ENCODE measurements at places on chromosomes 16 and 17.

DNA sequence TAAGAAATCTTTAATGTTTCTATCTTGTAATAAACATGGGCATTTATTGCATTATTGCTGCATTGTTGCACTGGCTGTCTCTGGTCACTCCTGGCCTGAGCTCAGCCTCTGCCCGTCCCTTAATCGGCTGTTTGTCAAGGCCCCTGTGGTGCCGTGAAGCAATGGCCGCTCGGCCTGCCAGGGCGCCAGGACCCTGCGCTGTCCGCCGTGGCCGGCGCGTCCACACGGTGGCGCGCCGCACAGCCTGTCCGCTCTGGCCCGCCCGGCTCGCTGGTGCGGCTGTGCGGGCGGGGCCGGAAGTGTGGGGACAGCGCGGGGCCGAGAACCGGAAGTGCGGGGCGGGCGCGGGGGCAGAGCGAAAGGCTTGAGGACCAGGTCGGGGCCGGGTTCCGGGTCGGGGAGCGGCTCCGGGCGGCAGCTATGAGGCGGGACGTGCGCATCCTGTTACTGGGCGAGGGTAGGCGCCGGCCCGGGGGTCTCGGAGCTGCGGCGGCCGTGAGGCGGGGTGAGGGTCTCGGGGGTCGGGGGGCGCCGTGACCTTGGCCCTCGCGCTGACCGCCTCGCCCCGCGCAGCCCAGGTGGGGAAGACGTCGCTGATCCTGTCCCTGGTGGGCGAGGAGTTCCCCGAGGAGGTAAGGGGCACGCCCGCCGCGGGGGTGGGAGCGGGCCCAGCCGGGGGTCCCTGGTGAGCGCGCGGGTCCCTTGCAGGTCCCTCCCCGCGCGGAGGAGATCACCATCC lies at the start of gene RHOT2:
Gene RHOT2, plus strand, starts transcription at position 353 of the 739 bp plus-strand sequence. Its CDS starts 68 bp downstream, at position 421.
- DNase-seq, result peak; percentile 82

DNA sequence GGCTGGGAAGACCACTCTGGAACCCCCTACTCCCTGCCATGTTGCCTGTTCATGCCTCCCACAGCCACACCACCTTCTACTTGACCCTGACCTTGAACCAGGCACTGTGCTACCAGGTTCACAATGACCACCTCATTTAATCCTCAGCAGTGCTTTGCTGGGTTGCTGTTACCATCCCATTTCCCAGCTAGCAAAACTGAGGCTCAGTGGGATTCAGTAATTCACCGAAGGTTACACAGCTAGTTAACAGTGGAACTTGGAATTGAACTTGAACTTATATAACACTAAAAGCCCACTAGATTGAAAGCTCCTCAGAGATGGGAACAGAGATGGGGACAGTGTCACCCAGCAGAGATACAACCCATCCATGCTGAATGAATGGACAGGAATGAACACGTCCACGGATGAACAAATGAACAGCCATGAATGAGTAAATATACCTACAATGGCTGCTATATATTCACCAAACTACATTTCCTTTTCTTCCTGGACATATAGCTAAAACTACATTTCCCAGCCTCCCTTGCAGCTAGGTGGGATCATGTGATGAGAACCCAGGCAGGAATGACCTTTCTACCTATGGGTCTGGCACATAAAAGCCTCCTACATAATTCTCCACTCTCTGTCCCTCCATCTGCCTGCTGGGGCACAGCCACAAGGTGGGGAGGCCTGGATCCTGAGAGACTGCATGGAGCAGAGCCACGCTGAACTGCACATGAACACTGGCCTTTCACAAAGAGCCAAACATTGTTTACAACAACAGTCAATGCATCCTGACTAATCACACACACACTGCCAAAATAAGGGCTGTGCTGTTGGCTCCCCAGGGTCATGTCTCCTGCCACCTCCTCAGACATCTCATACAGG lies 94.8 kb downstream of the RMI2 start:
- DNase-seq, result no peak

GRCh38 chr16:56478281-56479049 lies 27.1 kb downstream of the OGFOD1 start:
- no peak for DNase-seq

GRCh38 chr17:35243561-35244340 lies 879 bp downstream of the SLFN5 start:
- peak; percentile 45 for DNase-seq

- no peak for DNase-seq
Measured at GRCh38 chr17:19497624-19498023, 36.0 kb upstream of the SLC47A1 start.

GRCh38 chr17:74543406-74543805 lies 2.5 kb downstream of the CD300C start:
- no peak for DNase-seq

DNA sequence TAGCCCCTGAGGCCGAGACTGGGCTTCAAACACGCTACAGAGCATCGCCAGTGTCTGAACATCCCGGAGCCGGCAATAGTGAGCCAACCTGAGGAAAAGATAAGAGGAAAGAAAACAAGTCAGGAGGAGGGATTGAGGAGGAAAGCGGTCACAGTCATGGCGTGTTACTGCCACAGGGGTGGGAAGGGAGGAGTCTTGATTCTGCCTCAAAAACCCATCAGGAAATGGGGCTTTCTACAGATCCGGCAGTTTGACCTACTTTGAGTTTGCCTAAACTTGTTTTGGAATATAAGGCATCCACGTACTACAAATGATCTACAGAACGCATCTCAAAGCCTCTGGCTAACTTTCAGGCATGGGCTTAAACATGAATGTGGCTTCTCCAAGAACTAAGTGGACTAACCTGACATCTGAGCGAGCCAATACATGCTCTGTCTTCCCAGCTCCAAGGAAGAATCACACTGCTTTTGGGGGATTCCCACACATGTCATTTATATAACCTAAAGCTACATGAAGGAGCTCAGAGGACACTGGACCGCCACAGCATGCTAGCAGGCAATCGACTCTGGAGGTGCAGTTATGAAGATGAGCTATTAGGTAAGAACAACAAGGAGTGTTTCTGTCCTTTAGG lies 96.6 kb downstream of the WDR59 start:
- DNase-seq, result peak; percentile 29

- DNase-seq, result no peak
Measured at GRCh38 chr17:70238228-70238627, 68.9 kb downstream of the KCNJ2 start.

DNA sequence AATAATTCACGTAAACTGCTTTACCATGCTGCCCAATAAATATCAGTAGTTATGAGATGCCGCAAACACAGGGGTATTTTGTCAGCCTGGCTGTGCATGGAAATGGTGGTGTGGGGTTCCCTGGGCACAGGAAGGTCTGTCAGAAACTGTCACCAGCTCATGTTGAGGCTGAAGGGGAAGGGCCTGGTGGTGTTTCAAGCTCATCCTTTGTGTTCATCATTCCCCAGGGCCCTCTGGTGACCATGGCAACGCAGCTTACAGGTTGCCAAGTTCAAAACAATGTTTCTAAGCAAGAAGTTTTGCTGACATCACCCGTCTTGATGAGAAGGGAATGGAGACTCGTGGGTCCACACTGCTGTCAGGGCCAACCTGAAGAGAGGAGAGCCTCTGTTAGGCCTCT lies 348.9 kb upstream of the C16orf82 start:
- no peak for DNase-seq

DNA sequence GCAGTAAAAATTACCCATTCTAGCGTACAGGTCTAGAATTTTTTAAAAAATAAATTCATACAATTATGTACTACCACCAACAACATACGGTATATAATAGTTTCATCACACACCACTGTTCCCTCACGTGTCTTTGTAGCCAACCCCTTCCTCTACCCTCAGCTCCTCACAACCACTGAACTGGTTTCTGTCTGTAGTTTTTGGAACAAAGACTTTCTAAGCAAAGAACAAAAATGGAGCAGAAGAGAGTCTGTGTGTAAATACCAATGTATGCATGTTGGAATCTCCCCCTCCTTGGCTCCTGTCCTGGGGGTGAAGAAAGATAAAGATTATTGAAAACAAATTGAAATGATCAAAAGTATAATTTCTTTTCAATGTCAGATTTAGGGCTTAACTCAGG lies 31.9 kb upstream of the CCR7 start:
- no peak for DNase-seq

GRCh38 chr17:76139801-76140660 lies 1.0 kb downstream of the FOXJ1 start:
- DNase-seq, result no peak

- no peak for DNase-seq
Measured at GRCh38 chr17:40884708-40885512, at the start of gene KRT20. TSS of gene KRT20 (minus strand) at chr17:40885242. CDS start at chr17:40885185, 57 bp downstream.

- no peak for DNase-seq
Measured at GRCh38 chr16:69410219-69410990, 14.0 kb upstream of the CYB5B start.

GRCh38 chr17:73645050-73645871 lies 1.0 kb upstream of the SDK2 start:
- DNase-seq, result no peak

- no peak for DNase-seq
Measured at GRCh38 chr17:2108170-2108569, 53.3 kb downstream of the HIC1 start.

DNA sequence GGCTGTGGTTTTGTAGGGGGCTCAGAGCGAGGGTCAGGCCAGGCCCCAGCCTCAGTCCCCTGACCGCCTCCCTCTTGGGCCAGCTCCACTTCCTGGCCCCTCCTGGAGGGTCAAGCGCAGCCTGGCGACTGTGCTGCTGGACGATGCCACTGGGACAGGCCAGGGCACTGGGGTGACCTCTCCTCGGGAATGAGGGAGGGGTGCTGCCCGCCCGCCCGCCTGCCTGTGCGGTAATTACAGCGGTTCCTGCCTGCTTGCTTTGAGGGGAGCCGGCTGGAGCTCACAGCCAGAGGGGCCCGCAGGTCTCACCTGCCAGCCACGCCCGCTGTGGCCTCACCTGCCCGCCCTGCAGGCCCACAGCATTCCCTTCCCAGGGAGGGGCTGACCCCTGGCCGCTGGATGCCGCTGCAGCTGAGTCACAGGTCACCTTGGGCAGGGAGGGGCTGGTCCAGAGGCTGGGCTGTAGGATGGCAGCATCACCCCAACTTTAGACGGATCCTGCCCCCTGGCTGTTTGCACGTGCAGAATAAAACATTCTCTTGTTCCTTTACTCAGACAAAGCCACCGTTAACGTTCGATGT lies 76.7 kb upstream of the CBX4 start:
- no peak for DNase-seq

DNA sequence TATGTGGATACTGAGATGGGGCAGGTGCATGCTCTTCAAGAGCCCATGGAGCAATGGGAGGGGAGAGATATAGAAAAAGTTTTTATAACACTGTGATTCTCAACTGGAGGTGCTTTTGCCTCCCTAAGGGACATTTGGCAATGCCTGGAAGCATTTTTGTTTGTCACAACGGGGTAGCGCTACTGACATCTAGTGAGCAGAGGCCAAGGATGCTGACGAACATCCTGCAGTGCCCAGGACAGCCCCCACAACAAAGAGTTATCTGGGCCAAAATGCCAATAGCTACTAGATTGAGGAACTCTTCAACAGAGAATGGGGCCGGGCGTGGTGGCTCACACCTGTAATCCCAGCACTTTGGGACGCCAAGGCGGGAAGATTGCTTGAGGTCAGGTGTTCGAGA lies 67.2 kb upstream of the CLEC3A start:
- no peak for DNase-seq

GRCh38 chr16:58035356-58036170 lies 10.0 kb downstream of the MMP15 start:
- no peak for DNase-seq

- no peak for DNase-seq
Measured at GRCh38 chr16:75861311-75862097, 135.2 kb upstream of the CPHXL start.

DNA sequence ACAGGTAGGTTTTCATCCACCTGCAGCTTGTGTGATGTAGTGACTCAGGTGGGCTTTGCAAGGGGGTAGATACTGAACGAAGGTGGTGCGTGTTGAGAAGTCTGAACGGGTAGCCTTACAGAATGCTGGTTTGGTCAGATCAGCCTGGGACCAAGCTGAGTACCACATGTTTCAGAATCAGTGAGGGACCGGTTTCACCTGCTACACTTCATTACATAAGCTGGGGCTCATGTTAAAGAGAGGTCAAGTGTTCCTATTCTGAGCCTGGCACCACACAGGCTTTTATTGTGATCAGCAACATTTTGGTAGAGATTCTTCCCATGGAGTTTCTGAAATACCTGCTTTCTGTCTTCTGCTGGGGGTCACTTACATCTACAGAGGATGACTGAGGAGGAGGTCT lies 207.4 kb upstream of the EEF2KMT start:
- no peak for DNase-seq

DNA sequence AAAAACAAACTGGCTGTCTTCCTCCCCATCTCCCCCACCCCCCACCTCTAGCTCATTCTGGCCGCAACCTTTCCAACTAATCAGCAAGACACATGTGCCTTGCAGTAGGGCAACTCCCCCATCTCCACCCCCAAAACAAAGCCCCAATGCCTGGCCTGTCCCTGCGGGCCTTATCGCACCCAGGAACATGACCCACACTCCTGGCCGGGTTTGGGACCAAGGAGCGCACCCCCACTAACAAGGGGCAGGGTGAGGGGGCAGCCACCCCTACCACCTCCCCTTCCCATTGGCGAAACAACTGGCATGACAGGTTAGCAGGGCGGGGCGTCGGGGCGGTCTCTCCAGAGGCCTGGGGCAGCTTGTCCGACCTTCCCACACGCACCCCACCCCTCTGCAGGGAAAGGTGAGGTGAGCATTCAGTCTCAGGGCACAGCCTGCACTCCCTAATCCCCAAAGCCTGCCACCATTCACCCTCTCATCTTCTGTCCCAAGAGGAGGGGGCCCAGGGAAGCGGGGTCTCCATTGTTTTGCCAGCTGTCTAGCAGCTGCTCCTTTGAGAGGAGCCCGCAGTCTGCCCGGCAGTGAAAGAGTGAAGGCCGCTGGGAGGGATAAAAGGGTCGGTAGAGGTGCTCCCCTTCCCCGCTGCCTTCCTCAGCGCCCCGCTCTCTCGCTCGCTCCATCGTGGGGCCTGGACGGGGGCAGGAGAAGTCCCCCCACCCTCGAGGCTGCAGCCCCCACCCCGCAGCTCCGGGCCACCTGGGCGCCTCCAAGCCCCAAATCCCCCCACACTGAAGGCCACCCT lies 765 bp downstream of the MYO18A start:
- no peak for DNase-seq
